ENCODE measurements at places on chromosomes 2 and 18.

GRCh38 chr2:168713325-168713724 lies 89.1 kb upstream of the NOSTRIN start:
- no peak for DNase-seq

- DNase-seq, result no peak
Measured at GRCh38 chr2:46048693-46049092, 248.5 kb upstream of the EPAS1 start.

- peak; percentile 81 for DNase-seq
Measured at GRCh38 chr2:106095478-106096298, 98.4 kb downstream of the UXS1 start.

GRCh38 chr18:57644540-57644939 lies 22.9 kb upstream of the NARS1 start:
- no peak for DNase-seq

DNA sequence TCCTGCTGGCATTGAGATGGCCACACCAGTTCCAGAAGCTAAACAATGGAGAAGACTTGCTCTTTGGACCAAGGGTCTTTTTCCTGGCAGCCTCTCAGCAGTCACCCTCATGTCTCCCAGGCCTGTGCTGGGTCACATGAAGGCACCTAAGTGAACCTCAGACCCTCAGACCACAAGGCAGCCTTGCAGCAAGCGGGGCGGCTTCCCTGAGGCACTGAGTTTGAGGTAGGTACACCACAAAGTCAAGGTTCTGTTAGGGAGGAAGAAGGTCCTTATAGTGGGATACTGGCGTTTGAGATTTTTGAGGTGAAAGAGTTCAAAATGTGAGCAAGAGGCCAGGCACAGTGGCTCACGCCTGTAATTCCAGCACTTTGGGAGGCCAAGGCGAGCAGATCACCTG lies 8.5 kb upstream of the PRELID3A start:
- no peak for DNase-seq

- no peak for DNase-seq
Measured at GRCh38 chr18:13517369-13517768, 209.0 kb downstream of the FAM210A start.

DNA sequence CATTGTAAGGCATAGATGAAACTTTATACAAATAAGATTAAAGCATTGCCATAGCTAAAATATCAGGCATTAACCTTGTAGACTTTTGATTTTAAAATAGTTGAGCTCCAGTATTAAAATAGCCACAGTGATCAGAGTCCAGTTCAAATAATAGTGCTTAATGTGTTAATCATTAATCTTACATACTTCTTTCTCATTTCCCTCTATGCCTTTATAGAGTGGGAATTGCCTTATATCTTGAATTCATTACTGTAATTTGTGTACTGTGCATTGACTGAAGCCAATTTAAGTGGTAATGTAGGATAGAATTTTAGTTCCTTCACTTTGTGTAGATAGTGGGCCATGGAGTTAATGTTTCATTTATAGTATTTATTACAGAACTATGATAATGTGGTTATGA lies 549.2 kb upstream of the VWC2L start:
- no peak for DNase-seq

DNA sequence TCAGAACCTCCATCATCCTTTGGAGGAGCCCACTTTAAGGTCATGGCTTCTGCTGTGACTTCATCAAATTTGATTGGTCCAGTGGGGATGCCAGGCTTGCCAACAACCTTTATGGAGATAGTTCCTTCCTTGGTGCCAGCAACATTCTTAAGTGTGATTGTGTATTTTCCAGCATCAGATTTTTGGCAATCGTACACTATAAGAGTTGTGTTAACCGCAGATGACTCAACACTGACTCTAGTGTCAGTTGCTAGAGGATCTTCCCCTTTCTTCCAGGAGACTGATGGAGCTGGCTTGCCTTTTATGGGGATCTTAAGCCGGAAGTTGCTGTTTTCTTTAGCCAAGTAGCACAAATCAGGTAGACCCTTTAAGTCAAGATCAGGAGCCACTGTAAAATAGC lies 98.7 kb downstream of the PLEKHA3 start:
- no peak for DNase-seq

DNA sequence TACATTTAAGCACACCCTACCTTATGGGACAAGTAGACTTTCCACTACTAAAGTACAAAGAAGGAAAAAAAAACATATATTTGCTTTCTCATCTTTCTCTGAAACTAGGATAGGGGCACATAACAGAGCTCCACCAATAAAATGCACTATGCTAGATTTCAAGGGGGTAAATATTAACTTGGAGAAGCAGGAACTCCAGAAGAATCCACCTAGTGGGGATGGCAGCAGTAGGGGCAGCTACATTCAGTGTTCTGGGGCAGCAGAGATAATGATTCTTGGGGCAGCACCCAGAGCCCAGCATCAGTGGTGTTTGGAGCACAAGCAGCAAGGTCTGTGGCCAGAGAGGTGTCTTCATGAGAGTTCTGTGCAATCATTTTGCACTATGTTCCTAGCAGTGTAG lies 64.7 kb downstream of the DTNB start:
- no peak for DNase-seq

DNA sequence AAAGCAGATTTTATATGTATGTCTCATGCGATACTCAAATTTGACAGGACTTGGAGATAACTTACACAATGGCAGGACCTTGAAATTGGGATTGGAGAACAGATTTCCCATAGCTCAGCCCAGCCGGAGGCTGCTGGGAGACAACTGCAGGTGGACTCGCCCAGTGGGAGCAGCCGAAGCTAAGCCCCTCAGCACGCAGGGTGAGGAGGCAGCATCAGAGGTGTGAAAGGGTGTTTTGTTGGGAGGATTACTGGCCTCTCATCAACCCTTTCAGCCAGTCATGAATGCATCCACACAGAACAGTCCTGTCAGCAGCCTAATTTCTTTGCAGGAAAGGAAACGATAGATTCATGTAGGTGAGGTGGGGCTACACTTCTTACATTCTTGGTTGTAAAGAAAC lies 110.4 kb upstream of the DYNAP start:
- DNase-seq, result no peak

- DNase-seq, result no peak
Measured at GRCh38 chr2:42480402-42480801, 13.4 kb downstream of the KCNG3 start.

- DNase-seq, result no peak
Measured at GRCh38 chr2:856456-856855, 94.2 kb upstream of the SNTG2 start.

DNA sequence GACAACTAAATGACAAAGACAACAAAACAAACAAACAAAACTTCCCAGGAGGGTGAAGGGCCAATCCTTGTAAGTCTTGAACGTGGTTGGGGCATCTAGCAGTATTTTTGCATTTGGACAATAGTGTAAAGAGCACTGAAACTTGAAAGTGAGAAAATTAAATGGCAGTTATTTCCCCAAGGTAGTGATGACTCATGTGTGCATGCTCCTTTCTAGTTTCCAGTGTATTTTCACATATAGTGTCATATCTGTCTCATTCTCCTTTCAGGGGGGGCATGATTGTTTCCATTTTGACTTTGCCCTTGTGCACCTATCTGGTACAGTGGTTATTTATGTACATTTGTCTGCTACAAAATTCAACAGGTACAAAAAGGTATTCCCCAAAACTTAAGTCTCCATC lies 39.5 kb downstream of the CERS6 start:
- DNase-seq, result no peak

DNA sequence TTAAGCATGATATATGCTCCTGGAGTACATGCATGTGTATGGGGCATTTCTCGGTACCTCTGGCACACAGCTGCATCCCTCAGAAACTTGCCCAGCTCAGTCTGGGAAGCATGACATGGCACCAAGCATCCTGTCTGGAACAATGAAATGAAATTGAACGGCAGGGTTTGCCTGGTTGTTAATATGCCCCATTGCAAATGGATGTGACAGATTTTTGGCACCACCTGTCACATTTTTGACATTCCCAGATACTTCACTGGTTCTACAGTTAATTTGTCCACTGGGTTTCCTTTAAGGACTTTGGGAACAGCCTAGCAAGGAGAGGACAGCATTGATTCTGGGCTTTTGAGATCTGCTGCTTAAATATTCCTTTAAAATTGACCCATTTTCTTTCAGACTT lies 305.8 kb downstream of the TSN start:
- DNase-seq, result no peak
